ENCODE measurements at places on chromosomes 16 and 17. TPM values are rescaled to one million over a fixed set of nuclear protein-coding genes. Genes with fewer than 3 reads are reported as not detected.

NTHL1 gene
- 16.4 TPM for total RNA-seq

CIITA gene
- not detected for total RNA-seq

HERPUD1 gene
- 201 TPM for total RNA-seq

TP53TG3C gene
- total RNA-seq: not detected

GRCh38 chr16:85755929-85756768 lies 5.3 kb upstream of the C16orf74 start:
- no peak for DNase-seq

GRCh38 chr16:16067127-16067526 lies 117.7 kb downstream of the ABCC1 start:
- no peak for DNase-seq

All from MCF 10A (cell line).